Upper lobe of right lung (tissue), 1 donor: ENCODE measurements at places on chromosomes 7 and 10.

GRCh38 chr10:92323079-92323478 is 32.1 kb downstream of the MARCHF5 start:
- DNase-seq = no peak
- no peaks in the 10 kb centered on the region for H3K27me3 ChIP-seq
- H3K4me1 ChIP-seq = no peaks in the 10 kb centered on the region
- peaks cover 3% of the 10 kb centered on the region for H3K36me3 ChIP-seq
- H3K4me3 ChIP-seq = no peak overlapping the region
- no peak overlapping the region for H3K27ac ChIP-seq

DNA sequence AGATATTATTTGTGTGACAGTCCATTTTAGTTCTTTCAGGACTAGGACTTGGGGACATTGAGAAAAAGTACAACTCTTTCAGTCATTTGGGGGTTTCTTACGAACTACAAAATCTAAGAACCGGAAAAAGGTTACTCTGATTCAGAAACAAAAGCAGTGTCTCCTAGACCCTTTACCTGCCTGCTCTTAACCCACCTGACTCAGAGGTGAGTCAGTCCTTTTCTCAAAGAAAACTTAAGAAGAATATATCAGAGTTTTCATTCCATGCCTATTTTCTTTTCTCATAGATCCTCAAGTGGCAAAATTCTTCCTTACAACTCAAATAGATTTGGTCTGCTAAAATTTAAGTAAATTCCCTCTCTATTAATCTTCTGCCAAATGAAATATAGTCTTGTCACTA is 114.9 kb upstream of the PTN start:
- no peak overlapping the region for H3K27ac ChIP-seq
- no peaks in the 10 kb centered on the region for H3K27me3 ChIP-seq
- no peak for DNase-seq
- H3K36me3 ChIP-seq = no peaks in the 10 kb centered on the region

GRCh38 chr7:143240291-143241168 is 18.7 kb downstream of the TAS2R40 start:
- H3K27me3 ChIP-seq = no peaks in the 10 kb centered on the region
- H3K4me1 ChIP-seq = peaks cover 7% of the 10 kb centered on the region
- no peak overlapping the region for H3K4me3 ChIP-seq
- no peaks in the 10 kb centered on the region for H3K36me3 ChIP-seq
- H3K27ac ChIP-seq = peak overlapping the region; percentile 37
- DNase-seq = no peak

DNA sequence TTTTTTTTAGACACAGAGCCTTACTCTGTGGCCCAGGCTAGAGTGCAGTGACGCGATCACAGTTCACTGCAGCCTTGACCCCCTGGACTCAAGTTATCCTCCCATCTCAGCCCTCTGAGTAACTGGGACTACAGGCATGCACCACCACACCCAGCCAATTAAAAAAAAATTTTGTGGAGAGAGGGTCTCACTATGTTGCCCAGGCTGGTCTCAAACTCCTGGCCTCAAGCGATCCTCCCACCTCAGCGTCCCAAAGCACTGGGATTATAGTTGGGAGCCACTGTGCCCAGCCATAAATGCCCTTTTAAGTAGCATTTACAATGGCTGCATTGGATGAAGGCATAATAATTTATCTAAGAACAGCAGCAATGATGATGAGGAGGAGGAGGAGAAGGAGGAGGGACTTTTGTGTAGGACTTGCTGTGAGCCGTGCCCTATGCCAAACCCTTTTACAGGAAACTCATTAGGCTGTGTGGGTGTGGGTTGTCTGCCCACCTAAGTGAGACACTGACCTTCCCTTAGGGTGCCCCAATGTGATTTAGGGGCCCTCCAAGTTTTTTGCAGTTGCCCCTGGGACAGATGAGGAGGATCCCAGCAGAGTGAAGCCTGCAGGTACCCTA is 51.1 kb downstream of the EEPD1 start:
- H3K4me1 ChIP-seq = peaks cover 33% of the 10 kb centered on the region
- no peak overlapping the region for H3K4me3 ChIP-seq
- no peaks in the 10 kb centered on the region for H3K27me3 ChIP-seq
- no peak for DNase-seq
